ENCODE measurements at places on chromosomes 6 and 20.

DNA sequence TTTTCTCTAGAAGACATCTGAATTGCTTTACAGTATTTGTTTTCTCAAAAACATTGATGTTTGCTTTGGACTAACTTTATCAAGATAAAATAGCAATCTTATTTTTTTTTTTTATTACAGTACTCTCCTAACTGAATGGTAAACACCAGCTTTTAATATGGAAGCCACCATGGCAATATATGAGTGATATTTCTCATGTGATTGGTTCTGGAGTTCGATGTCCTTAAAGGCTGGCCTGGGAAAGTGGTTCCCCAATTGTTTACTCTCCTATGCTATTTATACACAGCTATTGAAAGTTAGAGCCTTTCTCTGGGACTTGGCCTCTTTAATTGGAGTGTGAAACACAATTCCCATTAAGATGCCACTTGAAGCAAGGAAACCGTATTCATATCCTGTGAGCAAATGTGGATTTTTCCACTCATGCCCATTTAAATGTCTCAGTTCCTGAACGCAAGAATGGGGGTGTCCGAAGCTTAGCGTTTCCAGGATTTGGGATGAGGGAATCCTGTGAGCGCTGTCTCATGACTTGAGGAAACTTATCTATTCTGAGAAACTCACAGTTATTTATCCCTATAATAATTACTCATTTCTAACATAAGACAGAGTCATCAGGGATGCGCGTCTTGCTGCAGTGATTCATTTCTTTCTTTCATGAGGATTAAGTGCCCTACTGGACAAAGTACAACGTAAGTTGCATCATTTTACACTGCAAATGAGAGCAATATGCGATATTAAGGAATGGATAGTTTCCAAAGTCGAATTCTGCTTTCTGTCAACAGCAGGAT, 143.3 kb upstream of the PREP start:
- no peak for DNase-seq

DNA sequence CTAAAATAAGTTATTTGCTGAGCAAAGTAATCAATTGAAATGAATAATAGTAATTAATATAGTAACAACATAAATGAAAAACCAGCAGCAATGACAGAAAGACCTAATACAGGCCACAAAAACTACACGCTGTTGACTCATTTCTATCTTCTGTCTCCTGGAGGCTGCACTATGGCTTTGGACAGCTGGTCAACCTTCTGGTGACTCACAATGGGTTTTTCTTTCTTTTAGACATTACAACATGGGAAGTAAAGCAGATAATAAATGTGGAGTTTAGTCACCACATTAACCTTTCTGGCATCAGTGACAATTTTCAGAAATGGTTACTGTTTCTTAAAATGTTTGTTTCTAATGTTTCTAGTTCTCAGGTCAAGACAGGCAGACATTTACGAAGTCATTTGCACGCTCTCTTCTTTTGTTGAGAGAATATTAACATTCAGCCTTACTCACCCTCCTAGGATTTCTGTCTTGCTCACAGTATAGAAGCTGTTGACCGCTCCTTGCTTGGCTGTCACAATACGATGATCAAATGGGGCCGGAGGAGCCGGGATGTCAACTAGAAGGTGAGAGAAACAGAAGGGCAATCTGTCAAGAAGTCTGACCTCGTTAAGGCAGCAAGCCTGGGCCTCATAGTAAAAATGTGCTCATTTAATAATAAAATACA, 62.2 kb downstream of the MYLK4 start:
- no peak for DNase-seq

- no peak for DNase-seq
Observed at GRCh38 chr6:107488174-107488874, 1.6 kb upstream of the SOBP start.

- DNase-seq, result no peak
Observed at GRCh38 chr20:19962958-19963357, 54.2 kb upstream of the NAA20 start.

DNA sequence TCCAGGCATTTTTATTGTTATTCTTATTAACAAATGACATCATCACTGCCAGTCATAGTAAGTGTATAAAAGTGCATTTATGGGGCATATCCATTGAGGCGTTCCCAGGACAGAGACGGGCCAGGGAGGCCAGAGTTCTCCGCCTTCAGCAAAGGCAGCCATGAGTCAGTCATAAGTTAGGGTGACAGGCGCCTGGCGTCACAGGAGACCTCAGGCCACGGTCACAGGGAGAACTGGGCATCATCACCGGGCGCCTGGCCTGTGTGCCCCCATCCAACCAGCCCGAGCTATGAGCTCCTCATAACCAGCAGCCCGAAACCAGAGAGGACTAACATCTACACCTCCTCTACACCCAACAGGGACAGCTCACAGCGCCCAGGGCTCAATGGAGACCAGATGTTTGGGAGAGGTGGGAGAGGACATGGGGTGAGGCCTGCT, 259.2 kb downstream of the DLL1 start:
- DNase-seq, result no peak

- peak; percentile 46 for DNase-seq
Observed at GRCh38 chr6:33745548-33745947, 1.2 kb downstream of the IP6K3 start.

GRCh38 chr6:26216359-26216885, 129.2 kb downstream of the HFE start:
- peak; percentile 73 for DNase-seq

GRCh38 chr6:148827416-148828045, 80.7 kb downstream of the UST start:
- DNase-seq, result no peak

GRCh38 chr6:34057790-34058189, 88.1 kb downstream of the GRM4 start:
- no peak for DNase-seq

DNA sequence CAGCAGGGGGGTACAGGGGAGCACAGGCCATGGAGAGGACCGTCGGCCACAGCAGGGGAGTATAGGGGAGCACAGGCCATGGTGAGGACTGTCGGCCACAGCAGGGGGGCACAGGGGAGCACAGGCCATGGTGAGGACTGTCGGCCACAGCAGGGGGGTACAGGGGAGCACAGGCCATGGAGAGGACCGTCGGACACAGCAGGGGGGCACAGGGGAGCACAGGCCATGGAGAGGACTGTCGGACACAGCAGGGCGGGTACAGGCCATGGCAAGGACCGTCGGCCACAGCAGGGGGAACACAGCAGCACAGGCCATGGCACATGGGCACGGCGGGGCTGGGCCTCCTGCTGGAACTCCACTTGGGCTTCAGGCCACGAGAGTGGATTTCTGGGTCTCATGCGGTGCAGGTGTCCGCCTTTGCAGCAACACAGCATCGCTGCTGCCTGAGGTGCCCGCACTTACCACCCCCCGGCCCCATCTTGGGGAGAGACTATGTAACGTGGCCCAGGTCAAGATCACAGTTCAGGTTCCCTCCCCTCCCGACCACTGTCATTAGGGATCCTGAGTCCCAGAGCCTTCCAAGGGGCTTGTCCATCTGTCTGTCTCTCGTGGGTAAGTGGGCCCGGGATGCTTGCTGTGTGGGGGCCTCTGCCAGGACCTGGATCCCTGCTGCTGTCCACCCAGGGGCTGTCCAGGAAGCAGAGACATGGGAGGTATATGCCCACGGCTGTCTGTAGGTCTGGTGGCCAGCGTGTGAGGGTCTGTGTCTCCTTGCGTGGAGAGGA, 2.5 kb downstream of the NPBWR2 start:
- DNase-seq, result no peak

DNA sequence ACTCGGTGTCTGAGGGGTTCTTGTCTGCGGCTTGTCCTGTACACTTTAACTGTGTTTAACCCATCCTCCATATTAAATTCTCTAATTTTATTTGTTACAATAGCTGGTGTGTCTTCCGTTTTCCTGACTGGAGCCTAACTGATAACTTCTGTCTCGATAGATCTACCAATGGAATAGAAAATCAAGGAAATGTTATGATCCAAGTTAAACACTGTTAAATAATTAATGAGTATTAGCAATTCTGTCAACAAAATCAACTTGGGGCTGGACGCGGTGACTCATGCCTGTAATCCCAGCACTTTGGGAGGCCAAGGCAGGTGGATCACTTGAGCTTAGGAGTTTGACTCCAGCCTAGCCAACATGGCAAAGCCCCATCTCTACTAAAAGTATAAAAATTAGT, 81.7 kb downstream of the DNAH8 start:
- no peak for DNase-seq

DNA sequence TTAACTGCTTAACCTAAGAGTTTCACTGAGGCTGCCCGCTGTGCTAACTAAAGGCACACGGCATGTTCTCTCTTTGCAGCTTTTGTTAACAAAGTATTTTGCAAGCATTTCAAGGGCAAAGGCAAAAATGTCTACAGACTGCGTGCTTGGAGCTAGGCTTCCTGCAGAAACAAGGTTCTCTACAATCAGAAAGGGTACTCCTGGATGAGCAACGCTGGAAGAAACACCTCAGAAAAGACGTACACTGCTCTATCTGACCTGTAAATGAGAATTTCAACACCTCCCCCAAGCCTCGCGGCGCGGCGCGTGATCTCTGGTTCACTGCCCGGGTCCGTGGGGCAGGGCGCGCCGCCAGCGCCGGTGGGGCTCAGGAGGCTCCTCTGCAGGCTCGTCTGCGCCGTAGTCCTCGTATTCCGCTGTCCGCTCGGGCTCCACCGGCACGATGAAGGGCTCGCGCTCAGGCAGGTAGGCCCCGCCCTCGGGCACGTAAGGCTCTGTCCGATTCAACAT, 120.9 kb downstream of the COL12A1 start:
- peak; percentile 15 for DNase-seq

GRCh38 chr20:17859002-17859615, 109.5 kb downstream of the SNX5 start:
- DNase-seq, result peak; percentile 31

Measured in NCI-H510A (cell line).